SIG-M5 (cell line): ENCODE measurements at places on chromosomes 1 and 21.

GRCh38 chr1:82007804-82008203, 207.1 kb downstream of the ADGRL2 start:
- no peak for DNase-seq

DNA sequence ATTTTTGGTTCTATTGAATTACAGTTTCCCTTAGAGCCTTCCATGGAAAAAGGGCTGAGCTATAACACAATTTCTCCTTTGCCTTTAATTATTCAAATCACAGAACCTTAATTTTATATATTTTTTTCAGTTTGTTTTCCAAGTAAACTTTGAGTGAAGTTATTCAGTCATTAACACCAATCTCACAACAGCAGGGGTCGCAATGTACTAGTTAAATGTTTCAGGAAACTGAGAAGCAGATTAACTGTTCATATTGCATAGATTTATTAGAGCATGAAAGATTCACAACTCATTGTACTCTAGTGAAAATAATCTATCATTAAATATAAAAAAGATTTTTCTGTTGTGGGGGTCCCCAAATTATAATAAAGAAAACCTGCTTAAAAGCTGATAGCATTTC, 64.1 kb downstream of the KIFAP3 start:
- DNase-seq = no peak

DNA sequence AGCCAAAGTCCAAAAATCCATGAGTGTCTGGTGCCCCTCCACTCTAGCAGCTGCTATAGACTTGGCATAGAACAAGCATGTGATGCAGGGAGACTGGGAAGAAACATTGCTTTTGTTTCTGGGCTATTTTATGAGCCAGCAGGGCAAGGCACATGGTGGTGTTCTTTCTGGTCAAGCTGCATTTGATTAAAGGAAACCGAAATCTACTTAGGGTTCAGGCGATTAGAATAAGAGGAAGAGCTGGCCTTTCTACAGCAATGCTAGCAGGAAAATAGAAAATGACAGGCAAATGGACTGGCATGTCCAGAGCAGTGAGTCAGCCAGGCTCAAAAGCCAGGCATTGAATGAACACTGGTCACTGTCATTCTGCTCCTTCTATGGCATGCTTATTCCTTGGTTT, 28.5 kb upstream of the ARHGAP29 start:
- DNase-seq = no peak

DNA sequence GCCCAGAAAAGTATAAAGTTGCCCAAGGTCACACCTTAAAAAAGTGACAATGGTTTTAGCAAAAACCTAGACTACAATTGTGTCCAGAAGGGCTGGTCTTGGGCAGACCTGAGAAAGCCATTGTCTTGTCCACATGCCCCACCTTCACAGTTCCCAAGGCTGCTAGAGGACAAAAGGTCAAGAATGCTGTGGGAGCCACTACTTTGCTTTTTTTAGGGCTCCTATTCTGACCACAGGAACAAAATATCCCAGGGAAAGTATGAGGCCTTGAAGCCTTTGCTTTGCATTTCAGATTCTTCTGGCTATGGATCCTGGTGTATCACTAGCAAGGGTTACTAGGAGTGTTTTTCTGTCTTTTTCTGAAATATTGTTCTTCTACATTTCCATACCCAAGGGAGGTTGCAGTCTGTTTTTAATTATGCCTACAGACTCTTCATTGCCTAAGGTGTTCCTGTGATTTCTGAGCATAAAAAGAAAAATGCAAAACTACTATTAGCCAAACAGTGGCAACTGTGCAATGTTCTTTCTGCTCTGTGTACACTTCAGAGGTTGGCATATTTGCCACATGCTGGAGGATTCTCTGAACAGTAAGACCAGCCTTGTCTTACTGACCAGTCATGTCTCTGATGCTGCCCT, 10.7 kb downstream of the C1orf162 start:
- DNase-seq = no peak

DNA sequence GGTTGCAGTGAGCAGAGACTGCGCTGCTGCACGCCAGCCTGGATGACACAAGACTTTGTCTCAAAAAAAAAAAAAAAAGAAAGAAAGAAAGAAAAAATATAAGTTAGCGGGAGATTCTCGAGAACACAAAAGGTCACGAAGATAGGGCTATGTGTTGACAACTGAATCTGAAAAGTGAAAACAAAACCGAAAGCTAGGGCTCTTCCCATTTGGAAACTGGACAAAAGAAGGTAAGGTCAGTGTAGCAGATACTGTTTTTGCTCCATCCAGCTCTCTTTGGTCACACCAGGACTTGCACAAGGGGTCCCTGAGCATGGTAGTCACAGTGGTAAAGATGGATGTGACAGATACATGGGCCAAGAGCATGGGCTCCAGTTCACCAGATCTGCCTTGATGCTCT, 60.4 kb upstream of the MAP10 start:
- no peak for DNase-seq
